Dermis blood vessel endothelial cell (primary cell): ENCODE measurements at places on chromosomes 2 and 18. TPM values are rescaled to one million over a fixed set of nuclear protein-coding genes. Genes with fewer than 3 reads are reported as not detected.

- no peak for DNase-seq
Measured at GRCh38 chr2:41735476-41735875, 312.3 kb upstream of the PKDCC start.

- DNase-seq: no peak
Measured at GRCh38 chr2:143668234-143668633, 539.0 kb downstream of the ARHGAP15 start.

DNA sequence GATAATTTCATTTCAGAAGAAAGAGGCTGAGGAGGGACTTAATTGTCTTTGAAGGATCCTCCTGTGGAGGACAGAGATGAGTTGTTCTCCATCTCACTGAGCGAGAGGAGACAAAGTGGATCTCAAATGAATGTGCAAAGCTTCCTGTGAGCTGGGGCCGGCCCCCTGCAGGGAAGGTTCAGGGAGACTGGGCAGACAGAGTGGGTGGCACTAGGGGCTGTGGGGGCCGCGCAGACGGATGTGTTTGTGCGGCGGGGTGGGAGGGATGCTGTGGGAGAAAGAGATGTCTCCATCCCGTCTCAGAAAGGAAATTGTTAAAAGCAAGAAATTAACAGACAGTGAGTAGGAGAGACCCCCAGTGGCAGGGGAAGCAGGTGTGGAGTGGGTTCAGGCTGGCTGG lies 29.1 kb downstream of the KLHL29 start:
- no peak for DNase-seq

- DNase-seq: no peak
Measured at GRCh38 chr2:236718207-236718992, 148.8 kb downstream of the ACKR3 start.

DNA sequence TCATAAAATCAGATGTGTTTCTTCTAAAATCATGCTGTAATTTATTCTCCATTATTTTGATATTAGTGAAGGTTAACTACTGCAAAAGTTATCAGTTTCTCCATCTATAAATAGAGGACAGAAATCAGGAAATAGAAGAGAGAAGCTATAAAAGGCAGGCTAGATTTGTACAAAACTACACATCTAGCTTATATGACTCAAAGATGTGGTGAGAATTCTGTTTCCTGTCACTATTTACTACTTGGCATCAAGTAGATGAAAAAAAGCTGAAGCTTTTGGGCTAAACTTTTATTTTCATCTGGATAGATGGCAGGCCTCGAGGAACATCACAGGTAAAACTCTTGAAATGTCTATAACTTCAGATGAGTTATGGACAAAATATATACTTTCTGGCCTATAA lies 49.8 kb upstream of the NAB1 start:
- DNase-seq: no peak

DNA sequence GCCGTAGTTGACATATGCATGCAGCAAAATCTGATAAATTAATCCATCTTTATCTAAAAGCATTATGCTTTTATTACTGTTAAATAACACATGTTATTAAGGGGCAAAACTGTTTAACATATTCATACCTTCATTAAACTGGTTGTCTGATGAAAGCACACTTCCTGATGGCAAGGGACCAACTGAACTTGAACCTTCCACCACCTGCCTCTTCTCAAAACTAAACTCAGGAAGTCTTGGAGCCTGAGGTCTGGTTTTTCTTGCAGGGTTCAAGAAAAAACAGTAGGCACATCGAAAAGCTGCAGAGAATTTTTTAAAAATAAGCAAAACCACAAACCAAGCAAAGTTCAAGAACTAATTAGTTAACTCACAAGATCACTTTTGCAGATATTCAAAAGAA lies 64.9 kb downstream of the LNPK start:
- peak; percentile 5 for DNase-seq

DNA sequence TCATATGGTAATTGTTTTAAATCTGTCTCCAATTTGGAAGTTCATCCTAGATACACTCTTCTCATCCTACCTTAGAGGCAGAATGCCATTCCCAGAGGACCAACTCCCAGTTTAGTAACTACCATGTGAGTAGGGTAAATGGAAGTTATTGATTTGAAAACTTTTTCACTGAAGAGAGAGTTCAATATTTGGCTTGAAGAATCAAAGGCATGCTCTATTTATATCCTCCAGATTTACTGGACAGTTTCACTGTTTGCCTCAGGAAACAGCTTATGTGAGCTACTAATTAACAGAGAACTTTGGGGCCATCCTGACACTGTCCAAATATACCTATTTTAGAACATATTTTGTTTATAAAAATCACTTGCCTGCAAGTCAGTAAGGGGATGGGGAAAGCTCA lies 607.2 kb upstream of the GYPC start:
- no peak for DNase-seq

- DNase-seq: no peak
Measured at GRCh38 chr2:232973796-232974195, 39.3 kb downstream of the NGEF start.

DNA sequence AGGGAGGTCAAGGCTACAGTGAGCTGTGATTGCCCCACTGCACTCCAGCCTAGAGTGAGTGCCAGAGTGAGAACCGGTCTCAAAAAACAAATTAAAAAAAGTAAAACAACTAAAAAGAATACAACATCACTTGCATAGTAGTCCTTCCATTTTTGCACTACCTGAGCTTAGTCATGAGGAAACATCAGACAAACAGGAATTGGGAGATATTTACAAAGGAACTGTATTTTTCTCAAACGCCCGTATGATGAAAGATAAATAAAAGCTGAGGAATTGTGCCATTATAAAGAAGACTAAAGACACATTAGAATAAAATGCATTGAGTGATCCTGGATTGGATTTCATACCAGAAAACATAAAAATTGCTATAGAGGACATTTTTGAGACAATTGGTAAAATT lies 50.0 kb upstream of the ATP8B1 start:
- no peak for DNase-seq

DNA sequence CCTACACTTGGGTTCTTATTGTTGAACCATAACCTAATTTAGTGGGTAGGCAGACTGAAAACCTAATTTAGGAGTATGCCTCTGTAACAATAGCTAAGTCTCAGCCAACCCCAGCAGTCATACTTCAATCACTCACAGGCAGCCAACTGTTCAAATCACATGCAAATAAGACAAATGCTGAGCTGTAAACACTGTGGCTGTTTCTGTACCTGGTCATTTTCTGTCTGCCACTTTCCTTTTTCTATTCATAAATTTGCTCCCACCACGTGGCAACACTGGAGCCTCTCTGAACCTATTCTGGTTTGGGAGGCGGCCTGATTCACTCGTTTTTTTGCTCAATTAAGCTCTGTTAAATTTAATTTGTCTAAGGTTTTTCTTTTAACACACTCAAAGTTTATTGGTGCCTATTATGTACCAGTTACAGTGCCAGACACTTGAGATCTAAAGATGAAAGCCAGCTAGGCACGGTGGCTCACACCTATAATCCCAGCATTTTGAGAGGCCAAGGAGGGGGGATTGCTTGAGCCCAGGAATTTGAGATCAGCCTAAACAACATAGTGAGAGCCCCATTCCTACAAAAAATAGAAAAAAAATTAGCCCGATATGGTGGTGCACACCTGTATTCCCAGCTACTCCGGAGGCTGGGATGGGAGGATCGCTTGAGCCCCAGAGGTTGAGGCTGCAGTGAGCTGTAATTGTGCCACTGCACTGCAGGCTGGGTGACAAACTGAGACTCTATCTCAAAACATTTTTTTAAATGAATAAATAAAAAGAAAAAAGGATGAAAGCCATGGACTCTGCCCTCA lies 41.1 kb downstream of the THNSL2 start:
- DNase-seq: no peak

- DNase-seq: no peak
Measured at GRCh38 chr2:215521031-215521430, 85.2 kb upstream of the FN1 start.

- DNase-seq: no peak
Measured at GRCh38 chr2:227886149-227886548, 14.7 kb downstream of the DAW1 start.

DNA sequence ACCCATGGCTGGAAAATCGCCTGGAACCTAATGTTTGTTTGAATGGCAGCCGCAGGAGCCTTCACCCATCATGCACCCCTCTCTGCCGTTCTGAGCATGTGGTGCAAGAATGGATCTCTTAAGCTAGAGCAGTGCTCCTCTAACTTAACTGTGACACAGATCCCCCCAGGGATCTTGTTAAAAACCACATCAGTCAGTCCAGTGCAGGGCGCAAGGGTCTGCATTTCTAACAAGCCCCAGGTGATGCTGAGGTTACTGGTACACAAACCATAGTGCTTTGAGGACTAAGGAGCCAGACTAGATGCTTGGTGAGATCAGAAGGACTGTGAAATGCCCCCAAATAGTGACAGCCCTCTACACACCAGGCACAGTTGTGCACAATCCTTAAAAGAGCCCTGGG lies 87.1 kb upstream of the KCTD1 start:
- no peak for DNase-seq

- DNase-seq: no peak
Measured at GRCh38 chr18:8773980-8774379, 68.6 kb downstream of the MTCL1 start.

DNA sequence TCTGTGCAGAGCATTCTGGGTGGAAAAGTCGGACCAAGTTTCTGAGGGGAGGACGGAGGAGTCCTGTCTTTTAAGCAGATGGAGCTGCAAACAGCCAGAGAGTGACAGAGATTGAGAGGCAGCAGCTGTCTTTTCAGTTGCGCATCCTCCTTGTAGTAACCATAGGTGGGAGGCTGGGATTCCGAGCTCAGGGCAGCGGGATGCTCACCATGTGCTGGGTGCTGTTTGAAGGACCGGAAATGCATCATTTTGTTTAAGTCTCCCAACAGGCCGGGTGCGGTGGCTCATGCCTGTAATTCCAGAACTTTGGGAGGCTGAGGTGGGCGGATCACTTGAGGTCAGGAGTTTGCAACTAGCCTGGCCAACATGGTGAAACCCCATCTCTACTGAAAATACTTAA lies 93.4 kb downstream of the AGAP1 start:
- DNase-seq: no peak

Gene KCNE4
- 0.14 and 1.2 TPM in 2 replicates for total RNA-seq

Gene IL1RL2
- 0.09 and 0.34 TPM in 2 replicates for total RNA-seq

Gene CXCR4
- 57.4 and 188 TPM in 2 replicates for total RNA-seq

Gene FBXO48
- total RNA-seq: 0.34 and 0.42 TPM in 2 replicates

Gene PTPRN
- 0.17 TPM in 1 of 2 replicates, not detected in the other for total RNA-seq

Gene RPRM
- not detected in 2 replicates for total RNA-seq
